SK-N-SH (cell line): ENCODE measurements at places on chromosomes 12 and 14. TPM values are rescaled to one million over a fixed set of nuclear protein-coding genes. Genes with fewer than 3 reads are reported as not detected.

GRCh38 chr12:51954561-51955361 is 3.3 kb downstream of the ACVR1B start:
- no peak for DNase-seq

DNA sequence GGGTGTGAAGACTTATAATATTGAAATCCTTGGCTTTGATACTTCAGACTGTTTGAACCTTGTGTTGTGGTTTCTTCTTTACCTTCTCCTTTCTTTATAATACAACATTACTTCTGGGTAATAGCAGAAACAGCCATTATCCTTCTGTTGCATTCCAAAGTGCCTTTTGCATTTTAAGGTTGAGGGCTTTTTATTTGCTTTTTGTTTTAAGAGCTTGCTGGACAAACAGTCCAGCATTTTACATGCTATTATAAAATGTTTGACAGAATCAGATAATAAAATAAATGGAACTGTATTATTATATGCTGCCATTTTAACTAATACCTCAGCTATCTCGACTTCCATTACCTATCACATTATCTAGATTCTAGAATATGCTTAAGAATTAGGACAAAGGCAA is 14.0 kb downstream of the RNF34 start:
- DNase-seq = no peak

Gene TSHR
- polyA plus RNA-seq = not detected in 2 replicates

Gene ADAM21
- 1.6 and 3.1 TPM in 2 replicates for polyA plus RNA-seq

GRCh38 chr12:75955251-75955650 is 76.3 kb downstream of the PHLDA1 start:
- DNase-seq = no peak

Gene SMCO3
- polyA plus RNA-seq = 0.03 and 0.18 TPM in 2 replicates
